ENCODE measurements at places on chromosomes 5 and 9.

DNA sequence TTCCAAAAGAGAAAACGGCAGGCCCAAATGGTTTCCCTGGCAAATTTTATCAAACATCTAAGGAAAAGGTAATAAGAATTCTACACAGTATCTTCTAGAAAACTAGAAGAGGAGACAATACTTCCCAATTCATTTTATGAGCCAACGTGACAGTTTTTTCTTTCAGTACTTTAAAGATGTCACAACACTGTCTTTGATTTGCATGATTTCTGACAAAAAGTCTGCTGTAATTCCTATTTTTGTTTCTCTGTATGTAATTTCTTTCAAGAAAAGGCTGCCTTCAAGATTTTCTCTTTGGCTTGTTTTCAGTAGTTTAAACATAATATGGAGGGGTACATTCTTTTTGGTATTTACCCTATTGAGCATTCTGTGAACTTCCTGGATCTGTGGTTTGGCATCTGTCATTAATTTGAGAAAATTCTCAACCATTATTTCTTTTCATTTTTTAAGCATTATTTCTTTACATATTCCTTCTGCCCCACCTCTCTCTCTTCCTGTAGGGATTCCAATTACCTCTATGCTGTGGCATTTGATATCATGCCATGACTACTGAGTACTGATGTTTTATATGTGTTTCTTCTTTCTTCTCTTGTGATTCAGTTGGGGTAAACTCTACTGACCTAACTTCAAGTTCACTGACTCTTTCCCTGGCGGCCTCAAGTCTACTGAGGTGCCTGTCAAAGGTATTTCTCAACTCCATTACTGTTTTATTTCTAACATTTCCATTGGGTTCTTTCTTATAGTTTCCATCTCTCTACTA lies 32.2 kb downstream of the ANKS6 start:
- DNase-seq, result no peak

GRCh38 chr9:100033877-100034551 lies 64.8 kb downstream of the ERP44 start:
- DNase-seq, result peak; percentile 38

- DNase-seq, result peak; percentile 97
Observed at GRCh38 chr9:136051837-136052471, 43.1 kb downstream of the NACC2 start.

DNA sequence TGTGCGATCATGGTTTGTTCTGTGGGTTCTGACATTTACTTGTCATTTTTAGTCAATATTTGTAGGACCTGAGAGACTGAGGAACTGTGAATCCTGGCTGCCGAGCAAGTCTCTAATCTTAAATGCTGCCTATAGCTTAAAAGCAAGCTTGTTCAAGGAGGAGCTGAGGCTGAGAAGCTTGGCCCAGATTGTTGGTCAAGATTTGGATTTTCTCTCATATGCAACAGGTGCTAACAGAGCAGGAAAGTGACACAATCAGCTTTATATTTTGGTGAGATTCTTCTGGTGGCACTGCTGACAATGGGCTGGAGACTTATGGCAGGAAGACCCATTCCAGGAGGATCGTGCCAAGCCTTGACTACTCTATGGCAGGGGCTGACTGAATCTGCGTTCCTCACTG lies 192.5 kb downstream of the MAPKAP1 start:
- DNase-seq, result no peak

DNA sequence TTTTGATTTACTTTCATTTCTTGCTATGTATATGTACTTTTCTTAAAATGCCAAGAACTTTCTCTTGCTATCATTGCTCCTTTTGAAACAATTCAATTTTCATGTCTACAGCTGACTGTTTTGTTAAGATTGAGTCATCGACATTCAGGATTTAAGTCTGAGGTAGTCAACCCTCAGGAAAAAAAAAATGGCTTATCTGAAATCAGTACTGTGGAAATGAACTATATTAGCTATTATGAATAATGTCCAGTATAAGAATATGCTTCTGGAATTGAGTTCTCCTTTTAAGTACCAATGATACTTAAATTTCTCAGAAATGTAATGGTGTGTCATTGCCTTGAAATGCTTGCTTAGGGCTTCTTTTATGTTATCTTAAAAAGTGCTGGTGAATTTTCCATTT lies 37.9 kb downstream of the TNFAIP8 start:
- no peak for DNase-seq

DNA sequence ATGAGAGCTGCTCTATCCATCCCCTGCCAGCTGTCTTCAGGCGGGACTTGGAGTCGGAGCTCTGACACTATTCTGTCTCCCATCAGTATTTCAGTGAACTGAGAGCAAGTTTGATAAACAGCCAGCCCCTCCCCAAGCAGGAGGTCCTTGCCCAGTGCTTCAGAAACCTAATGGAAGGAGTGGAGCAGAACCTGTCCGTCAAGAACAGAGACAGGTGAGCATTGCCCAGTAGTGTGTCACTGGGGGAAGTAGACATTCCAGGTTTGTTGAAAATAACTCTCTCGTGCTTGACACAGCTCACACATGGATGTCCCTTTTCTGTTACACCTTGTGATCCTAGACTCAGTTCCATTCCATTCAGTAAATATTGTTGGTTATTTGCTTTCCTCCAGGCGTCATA lies 13.2 kb upstream of the TLX3 start:
- no peak for DNase-seq

GRCh38 chr5:124701016-124701415 lies 45.4 kb downstream of the ZNF608 start:
- no peak for DNase-seq

GRCh38 chr9:86454701-86455615 lies 100.7 kb upstream of the TUT7 start:
- peak; percentile 21 for DNase-seq

DNA sequence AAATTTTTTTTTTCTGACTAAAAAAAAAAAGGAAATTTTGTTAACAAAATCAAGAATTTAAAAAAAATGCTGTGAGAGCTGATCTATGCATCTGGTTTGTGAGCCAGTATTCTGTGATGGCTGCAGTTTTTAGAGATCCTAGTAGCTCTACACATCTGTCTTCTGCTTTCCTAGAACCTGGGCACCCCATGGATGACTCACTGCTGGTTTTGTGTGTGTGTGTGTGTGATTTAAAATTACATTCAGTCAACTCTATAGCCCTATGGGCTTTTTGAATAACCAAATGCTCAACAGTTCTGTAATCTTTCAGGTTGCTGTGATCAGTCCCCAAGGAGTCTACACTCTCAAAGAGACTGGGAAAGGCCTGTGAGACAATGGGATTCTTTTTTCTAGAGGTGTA lies 2.5 kb upstream of the PSMD5 start:
- no peak for DNase-seq

DNA sequence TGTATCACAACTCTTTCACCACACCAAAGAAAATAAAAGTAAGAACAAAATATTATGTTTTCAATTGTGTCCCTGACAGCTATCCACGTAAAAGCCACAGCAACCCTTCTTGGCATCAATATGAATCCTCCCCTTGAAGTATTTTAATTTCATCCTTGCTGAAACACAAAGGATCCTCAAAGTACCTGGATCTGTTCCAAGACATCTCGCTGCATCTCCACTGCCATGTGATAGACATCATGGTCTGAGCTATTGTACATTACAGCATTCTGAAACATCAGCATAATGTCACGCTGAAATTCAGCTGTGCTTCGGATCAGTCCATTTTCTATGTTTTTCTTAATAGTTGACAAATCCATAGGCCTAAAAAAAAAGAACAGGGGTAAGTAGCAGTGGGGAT lies 17.7 kb downstream of the BRD8 start:
- peak; percentile 89 for DNase-seq

DNA sequence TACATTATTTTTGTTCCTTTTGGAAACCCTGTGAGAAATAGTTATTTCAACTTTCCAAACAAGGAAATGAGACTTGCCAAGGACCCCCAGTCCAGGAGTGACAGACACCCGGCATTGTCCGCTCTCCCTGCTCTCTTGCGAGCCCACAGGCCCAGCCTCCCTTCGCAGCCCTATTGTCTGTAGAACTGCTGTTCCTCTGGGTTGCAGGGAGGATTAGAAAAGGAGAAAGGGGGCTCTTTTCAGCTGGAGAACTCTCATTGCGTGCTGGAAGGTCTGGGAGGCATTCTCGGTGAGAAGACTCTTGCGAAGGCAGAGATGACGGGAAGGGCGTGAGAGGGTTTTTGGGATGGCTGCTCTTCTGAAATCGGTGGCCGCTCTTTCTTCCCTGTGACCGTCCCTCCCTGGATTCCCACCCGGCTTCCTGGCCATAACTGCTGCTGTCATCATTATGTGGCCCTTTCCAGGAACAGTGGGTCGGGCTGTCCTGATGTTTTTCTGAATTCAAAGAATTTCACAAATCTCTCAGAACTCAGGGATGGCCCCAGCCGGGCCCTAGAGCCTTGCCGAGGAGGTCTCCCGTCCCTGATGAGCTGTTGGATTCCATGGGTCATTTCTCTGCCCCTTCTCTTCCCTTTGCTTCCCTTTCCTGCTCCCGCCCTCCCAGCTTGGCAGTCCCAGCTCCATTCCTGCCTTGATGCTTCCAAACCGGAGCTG lies 29.8 kb downstream of the STC2 start:
- no peak for DNase-seq

GRCh38 chr9:136875155-136875554 lies 9.0 kb upstream of the EDF1 start:
- no peak for DNase-seq

DNA sequence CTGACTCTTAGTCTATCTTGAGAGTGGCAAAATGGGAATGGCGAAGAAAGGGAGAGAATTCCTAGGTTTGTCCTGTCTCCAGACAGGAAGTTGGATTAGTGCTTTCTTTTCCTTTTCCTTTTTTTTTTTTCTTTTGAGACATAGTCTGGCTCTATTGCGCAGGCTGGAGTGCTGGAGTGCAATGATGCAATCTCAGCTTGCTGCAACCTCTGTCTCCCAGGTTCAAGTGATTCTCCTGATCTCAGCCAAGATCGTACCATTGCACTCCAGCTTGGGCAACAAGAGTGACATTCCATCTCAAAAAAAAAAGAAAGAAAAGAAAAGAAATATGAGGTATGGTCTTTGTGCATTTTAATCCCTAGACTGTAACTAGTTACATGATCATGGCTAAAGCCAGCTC lies 12.6 kb upstream of the KIF27 start:
- DNase-seq, result no peak

DNA sequence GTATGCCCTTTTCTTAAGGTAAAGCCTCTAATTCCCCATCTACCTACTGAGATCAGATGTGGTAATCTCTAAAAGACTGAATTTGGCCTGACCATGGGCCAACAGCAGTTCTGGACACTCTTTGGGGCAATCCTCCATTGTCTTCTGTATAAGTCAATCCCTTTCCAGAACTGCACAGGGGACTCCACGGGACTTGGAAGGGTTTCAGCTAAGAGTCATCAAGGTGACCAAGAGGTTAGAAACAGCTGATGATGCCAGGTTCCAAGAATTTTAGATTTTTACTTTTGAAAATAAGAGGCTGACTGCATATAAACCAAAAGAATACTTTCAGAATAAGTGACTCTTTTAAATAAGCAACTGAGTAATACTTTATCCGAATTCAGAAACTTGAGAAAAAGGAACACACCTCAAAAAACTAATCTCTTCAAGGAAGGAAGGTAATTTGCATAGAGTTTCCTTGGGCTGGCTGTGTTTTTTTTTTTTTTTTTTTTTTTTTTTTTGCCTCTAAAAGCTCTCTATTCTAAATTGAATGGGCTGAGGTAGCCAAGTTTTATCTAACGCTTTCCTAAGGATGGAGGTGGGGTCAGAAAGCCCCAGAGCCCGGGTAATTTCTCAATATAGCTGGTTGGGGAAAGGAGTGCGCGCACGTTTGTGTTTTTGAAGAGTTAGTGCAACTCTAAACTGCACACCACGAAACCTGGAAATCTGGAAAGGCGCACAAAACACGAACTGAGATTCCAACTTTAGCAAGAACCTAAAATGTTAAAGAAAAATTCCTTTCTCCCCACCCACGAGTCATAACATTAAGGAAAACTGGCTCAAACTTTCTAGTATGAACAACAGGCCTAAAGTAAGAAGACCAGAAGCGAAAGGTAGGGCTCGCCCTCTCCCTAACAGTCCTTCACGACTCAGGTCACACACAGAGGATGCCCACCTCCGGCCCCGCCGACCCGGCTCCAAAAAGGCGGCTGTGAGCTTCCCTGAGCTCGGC lies 1.3 kb downstream of the VCP start:
- no peak for DNase-seq

- no peak for DNase-seq
Observed at GRCh38 chr9:135889564-135890189, 17.7 kb downstream of the CAMSAP1 start.

- DNase-seq, result no peak
Observed at GRCh38 chr9:123315635-123316034, 40.4 kb upstream of the CRB2 start.

GRCh38 chr9:80191108-80191507 lies 619.3 kb downstream of the TLE4 start:
- DNase-seq, result no peak

DNA sequence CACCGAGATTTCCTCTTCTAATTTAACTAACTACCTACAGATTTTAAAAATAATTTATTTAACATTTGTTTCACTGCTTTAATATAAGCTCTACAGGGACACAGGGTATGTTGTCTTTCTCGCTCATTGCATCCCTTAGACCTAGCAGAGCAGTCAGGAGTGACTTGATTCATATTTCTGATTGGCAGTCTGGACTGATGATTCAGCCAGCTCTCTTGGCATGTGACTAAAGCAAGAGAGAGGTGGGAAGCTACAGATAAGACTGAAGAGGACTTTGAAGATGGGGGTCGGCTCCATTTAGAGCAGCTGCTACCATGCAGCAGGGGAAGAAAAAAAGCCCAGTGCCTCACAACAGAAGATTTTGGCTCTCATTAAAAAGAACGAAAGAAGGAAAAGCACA lies 173.4 kb upstream of the STK32A start:
- DNase-seq, result no peak

DNA sequence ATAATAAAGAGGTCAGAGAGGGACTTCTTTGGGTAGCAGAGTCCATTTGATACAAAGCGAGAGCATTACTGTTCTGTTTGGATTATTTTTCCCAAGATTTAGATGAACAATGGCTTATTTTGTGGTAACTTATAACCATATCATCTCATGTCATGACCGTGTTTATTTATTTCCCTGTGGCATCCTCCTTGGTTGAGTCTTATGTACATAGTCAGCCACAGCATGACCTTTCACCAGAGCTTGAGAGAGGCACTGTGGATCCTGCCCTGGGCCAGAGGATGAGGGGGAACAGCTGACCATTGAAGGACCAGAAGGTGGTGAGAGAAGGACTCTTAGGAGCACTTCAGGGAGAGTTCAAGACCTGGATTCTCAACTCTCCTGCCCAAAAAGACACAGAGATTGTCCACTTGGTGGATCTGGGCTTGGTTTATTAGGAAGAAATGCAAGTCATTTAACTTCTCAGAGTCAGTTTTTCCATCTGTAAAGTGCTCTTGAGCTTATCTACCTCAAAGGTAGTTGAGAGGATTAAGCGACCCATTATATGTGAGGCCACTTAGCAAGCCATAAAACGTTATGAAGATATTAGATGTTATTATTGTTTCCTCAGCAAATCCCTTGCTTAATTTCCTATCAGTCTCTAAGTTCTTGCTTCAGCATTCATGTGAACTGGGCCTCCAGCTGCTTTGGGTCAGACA lies 51.4 kb downstream of the PPIC start:
- DNase-seq, result no peak

DNA sequence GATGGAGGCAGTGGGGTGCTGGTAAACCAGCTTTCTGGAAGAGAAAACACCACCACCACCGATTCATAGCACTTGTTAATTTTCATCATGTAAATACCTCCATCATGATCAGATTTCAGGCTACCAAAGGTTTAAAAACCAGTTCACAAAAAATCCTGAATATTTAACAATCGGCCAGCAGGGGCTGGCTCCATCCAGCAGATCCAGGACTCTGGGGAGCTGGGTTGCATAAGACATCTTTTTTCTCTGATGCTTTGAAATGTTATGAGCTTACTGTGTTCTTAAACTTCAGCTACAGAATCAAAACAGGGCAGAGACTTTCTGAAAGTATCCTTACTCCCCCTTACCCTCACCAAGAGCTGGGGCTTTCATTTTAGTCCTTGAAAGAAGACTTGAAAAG lies 14.6 kb upstream of the RNF183 start:
- DNase-seq, result no peak
